ENCODE measurements at places on chromosomes 3 and 15. TPM values are rescaled to one million over a fixed set of nuclear protein-coding genes. Genes with fewer than 3 reads are reported as not detected.

The GOLGA8O gene
- not detected for total RNA-seq

The WNT5A gene
- total RNA-seq, result 9.6 TPM

The PLS1 gene
- 18.2 TPM for total RNA-seq

The RLBP1 gene
- total RNA-seq, result not detected

The ARHGEF3 gene
- 7.5 TPM for total RNA-seq

The TRANK1 gene
- total RNA-seq, result 0.60 TPM

The LIPH gene
- total RNA-seq, result 9.6 TPM

The ARHGAP31 gene
- 2.3 TPM for total RNA-seq

Data from airway epithelial cell (primary cell).